ENCODE measurements at places on chromosomes 2 and 18.

GRCh38 chr2:239106314-239106908, 258.5 kb downstream of the TWIST2 start:
- DNase-seq: peak; percentile 51

DNA sequence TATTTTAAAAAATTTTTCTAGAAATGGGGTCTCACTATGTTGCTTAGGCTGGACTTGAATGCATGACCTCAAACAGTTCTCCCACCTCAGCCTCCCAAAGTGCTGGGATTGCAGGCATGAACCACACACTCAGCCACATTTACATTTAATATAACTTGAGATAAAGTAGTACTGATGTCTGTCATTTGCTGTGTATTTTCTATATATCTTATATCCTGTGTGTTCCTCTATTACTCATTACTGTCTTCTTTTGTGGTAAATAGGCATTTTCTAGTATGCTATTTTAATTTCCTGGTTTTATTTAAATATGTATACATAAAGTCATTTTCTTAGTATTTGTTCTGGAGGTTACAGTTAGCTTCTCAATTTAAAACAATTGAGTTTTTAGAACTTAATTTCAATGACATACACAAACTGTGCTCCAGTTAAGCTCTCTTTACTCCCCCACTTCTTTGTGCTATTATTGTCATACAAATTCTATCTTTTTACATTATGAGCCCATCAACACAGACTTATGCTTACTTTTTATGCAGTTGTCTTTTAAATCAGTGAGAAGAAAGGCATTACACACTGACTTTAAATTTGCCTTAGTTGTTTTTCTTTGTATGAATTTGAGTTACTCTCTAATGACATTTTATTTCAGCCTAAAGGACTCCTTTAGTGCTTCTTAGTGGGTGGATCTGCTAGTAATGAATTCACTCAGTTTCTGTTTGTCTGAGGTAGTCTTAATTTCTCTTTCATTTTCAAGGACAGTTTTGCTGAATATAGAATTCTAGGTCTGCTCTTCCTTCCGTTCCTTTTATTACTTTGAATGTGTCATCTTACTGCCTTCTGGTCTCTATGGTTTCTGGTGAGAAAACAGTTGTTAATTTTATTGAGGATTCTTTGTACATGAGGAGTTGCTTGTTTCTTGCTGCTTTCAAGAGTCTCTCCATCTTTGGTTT, 6.2 kb upstream of the INPP4A start:
- DNase-seq: no peak

- no peak for DNase-seq
These were observed 17.4 kb upstream of the HAAO start for GRCh38 chr2:42809819-42810120.

DNA sequence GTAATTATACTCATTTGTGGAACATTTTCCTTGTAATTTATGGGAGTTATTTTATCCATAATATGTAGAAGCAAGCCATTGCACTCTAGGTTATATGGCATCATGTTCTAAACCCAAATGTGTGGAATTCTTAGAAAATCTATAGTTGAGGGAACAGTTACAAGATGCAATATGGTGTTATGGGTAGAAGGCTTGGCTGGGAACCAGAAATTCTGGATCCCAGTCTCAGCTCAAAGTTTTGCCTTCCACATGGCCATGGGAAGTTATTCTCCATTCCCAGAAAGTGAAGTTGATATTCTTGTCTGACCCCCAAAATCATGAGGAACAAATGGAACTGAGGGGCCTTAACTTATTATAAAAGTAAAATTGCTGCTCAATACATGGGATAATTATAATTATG, 38.0 kb downstream of the KIF5C start:
- DNase-seq: no peak

DNA sequence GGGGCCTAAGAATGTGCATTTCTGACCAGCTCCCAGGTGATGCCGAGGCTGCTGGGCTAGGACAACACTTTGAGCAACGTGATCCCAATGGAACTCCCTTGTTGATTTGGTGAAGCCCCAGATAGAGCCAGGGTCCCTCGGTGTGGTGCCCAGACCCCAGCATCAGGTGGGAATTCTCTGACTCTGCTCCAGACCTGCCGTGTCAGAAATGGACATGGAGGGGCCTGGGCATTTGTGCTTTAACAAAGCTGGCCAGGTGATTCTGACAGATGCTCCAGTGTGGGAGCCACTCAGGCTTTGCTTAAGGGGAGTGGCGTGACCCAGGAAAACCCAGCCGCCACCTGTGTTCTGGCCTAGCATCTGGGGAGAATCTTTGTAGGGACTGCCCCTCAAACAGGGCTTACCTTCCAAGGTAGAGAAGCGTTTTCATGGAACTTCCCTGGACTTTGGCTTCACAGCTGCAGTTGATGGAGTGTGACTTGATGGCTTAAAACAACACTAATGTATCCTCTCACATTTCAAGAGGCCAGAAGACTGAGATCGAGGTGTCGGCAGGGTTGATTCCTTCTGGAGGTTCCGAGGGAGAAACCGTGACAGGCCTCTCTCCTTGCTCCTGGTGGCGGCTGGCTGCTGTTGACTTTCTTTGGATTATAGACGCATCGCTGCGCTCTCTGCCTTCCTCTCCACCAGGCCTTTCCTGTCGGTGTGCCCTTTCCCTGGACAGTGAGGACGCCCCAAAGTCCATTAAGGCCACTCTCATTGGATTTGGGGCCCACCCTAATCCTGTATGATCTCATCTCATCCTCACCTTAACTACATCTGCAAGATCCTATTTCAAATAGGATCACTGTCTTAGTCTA, 57.0 kb upstream of the HDAC4 start:
- no peak for DNase-seq

DNA sequence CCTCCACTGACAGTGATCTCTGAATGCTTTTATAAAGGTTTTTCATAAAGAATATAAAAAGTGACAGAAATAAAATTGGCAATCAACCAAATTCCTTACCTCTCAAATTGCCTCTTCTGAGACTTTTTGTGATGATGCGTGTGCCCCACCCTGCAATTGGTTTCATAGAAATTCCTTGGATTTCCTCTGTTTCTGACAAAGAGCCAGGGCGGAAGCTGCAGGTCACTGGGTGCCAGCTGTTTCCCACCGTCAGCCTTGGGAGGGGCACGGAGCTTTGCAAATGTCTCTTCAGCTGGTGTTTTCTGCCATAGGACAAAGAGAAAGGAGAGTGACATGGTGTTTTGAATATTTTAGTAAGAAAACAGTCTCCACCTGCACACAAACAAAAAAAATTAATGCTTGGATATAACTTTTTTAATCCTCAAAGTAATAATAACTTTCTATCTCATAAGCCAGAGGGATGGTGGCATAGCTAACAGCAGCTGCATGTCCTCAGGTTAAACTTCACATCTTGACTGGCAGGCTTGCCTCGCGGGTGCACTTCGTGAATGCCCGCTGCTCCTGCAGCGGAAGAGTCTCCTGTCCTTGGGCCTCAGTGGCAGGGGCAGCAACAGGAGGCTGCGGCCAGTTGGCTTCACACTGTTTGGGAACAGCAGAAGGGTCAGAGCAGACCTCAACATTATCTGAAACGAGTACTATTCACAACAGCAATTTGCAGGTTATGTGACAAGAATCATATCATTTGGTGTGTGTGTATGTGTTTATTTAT, 24.7 kb downstream of the AGAP1 start:
- peak; percentile 25 for DNase-seq

DNA sequence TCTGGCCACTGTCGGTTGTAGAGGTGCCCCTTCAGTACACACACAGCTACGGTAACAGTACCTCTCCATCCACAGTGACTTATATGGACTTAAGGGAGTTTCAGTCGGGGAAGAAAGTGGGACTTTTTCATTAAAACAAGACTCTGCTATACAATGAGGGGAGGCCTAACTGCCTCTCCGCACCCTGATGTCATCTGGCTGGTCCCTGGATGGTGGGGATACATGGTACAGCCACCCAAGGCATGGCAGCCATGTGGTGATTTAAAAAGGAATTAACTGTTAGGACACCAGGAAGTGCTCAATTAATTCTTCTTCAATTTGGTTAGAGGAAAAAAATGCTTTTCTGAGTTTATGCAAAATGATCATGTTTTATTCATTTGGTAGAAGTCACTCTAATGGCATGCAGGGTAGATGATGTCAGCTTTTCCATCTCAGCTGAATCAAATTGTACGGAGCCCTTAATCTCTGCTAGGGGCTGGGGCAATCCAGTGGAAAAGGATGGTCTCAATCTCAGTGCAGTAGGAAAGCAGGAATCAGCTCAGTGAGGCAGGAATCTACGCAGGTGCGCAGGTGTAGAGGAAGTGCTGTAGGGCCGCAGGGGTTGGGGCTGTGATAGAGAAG, 243.9 kb downstream of the PRKCE start:
- DNase-seq: peak; percentile 84

DNA sequence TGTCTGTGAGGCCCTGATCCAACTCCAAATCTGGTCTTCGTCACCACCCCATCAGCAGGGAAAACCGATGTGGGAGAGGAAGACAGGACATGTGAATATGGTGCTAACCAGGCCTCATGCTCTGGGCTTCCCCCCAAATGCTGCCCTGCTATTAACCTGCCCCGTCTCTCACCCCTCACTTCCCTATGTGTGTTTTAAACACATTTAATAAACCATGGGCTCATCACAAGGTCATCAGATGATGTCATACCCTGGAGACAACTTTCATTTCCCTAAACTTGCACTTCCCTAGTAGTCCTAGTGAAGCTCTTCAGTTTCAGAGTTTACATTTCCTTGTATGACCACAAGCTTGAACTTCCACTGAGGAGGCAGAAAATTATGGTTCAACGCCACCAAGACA, 49.9 kb downstream of the CD8B2 start:
- DNase-seq: no peak

All from fibroblast of skin of right quadriceps (primary cell).